ENCODE measurements at places on chromosomes 5 and 9.

DNA sequence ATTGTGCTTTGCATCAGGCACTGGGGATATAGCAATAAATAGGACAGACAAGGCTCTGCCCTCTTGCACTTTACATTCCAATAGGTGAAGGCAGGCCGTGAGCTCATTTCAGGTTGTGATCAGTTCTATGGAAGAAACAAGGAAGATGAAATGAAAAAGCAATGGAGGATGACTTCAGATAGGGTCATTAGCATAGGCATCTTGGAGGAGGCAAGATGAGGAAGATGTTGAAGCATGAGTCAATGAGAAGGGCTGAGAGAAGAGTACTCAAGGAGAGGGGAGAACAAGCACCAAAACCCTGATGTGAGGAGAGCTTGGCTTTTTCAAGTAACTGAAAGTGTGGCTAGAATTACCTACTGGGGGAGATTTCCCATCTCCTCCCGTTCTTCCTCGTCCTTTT lies 5.0 kb upstream of the SPARC start:
- DNase-seq, result no peak
- no peak overlapping the region for H3K4me3 ChIP-seq
- no peaks in the 10 kb centered on the region for H3K36me3 ChIP-seq

- H3K27ac ChIP-seq, result no peak overlapping the region
- H3K4me1 ChIP-seq, result no peaks in the 10 kb centered on the region
- no peak overlapping the region for H3K4me3 ChIP-seq
- no peaks in the 10 kb centered on the region for H3K27me3 ChIP-seq
- no peak for DNase-seq
These were observed 143.9 kb upstream of the NR3C1 start for GRCh38 chr5:143547342-143547741.

GRCh38 chr5:135568246-135568645 lies 10.5 kb downstream of the CXCL14 start:
- H3K36me3 ChIP-seq, result no peaks in the 10 kb centered on the region
- H3K27me3 ChIP-seq, result no peaks in the 10 kb centered on the region
- H3K4me1 ChIP-seq, result peaks cover 6% of the 10 kb centered on the region
- H3K27ac ChIP-seq, result no peak overlapping the region
- no peak overlapping the region for H3K4me3 ChIP-seq
- no peak for DNase-seq

DNA sequence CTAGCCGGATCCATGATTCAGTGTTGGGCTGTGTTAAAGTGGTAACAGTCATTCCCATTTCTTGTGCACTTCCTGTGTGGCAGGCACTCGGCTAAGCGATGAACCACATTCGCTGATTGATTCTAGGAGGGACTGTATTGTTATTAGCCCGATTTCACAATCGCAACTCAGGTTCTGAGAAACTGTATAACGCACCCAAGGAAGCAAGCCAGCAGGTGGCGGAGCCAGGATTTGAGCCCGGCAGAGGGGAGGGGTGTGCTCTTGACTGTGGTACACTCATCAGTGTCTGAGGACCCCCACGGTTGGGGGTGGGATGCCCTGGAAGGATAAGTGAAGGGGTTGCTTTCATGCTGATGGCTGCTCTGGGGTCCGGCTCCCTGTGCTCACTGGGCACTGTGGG lies 34.7 kb downstream of the LRSAM1 start:
- no peak for DNase-seq
- no peak overlapping the region for H3K4me3 ChIP-seq
- no peak overlapping the region for H3K27ac ChIP-seq
- no peaks in the 10 kb centered on the region for H3K27me3 ChIP-seq
- peaks cover 9% of the 10 kb centered on the region for H3K36me3 ChIP-seq
- H3K4me1 ChIP-seq, result no peaks in the 10 kb centered on the region

DNA sequence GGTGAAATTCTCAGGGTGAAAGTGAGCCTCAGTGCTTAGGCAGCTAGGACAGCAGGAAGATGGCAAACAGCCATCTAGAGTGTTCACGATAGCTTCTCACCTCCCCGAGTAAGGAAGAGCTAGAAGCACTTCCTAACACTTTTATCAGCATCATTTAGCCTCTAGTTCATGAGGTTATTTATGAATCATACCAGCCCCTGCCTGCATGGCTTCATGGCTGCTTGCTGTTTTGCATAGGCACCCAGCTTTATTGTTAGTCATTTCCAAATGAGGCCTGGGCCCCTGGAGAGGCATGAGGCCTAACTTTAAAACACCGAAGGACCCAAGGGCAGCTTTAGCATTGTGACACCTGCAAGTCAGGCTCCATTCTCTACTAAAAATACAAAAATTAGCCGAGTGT lies 134.9 kb upstream of the PANK3 start:
- peak; percentile 25 for DNase-seq
- no peaks in the 10 kb centered on the region for H3K36me3 ChIP-seq
- H3K4me3 ChIP-seq, result no peak overlapping the region
- no peak overlapping the region for H3K27ac ChIP-seq
- peaks cover 5% of the 10 kb centered on the region for H3K4me1 ChIP-seq
- H3K27me3 ChIP-seq, result no peaks in the 10 kb centered on the region

DNA sequence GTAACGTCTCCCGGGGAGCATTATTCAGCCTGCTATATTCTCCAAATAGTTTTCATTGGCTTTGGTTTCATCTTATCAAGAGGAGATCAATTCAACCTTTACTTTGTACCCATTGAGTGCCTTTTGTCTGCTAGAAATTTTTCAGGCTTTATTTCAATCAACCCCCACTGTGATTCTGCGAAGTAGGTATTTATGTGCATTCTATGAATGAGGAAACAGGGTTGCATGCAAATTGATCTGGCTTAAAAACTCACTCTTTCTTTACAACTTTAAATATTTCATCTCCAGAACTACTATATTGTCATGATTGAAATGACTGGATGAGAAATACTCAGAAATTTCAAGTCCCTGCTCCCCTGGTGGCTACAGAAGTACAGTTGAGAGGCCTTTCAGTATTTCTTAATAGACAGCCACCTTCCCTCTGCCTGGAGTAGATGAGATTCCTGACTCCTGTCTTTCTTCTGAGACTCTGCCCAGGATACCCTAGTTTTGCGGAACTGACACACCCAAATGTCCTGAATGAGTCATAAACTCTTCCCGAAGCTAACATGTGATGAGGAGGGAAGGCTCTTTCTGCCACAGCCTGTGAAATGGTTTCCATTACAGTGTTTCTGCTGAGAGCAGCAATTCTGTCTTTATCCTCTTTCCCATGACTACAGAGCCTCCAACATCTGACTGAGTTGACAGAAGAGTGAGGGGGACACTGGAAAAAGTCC lies 52.6 kb upstream of the TNC start:
- DNase-seq, result no peak
- no peaks in the 10 kb centered on the region for H3K27me3 ChIP-seq
- H3K36me3 ChIP-seq, result no peaks in the 10 kb centered on the region
- no peak overlapping the region for H3K27ac ChIP-seq
- no peak overlapping the region for H3K4me3 ChIP-seq

DNA sequence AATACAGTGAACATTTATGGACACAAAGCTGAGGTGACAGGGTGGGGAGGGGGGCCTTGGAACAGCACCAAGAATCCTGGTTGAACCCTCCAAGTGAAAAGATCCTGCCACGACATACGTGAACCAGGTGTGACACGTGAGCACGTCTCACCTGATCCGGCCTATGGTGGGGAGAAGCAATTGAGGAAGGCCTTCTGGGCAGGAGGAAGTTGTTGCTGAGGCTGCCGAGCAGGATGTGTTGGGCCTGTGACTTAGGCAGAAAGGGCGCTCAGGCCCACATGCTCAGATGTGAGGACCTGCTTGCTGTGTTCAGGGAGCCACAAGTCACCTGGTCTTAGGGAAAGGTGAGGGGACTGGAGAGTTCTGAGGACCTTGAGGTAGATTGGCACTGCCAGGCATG lies 2.5 kb upstream of the MAPK9 start:
- H3K4me3 ChIP-seq, result no peak overlapping the region
- no peak overlapping the region for H3K27ac ChIP-seq
- no peaks in the 10 kb centered on the region for H3K27me3 ChIP-seq
- H3K4me1 ChIP-seq, result peaks cover 10% of the 10 kb centered on the region
- H3K36me3 ChIP-seq, result no peaks in the 10 kb centered on the region
- no peak for DNase-seq

DNA sequence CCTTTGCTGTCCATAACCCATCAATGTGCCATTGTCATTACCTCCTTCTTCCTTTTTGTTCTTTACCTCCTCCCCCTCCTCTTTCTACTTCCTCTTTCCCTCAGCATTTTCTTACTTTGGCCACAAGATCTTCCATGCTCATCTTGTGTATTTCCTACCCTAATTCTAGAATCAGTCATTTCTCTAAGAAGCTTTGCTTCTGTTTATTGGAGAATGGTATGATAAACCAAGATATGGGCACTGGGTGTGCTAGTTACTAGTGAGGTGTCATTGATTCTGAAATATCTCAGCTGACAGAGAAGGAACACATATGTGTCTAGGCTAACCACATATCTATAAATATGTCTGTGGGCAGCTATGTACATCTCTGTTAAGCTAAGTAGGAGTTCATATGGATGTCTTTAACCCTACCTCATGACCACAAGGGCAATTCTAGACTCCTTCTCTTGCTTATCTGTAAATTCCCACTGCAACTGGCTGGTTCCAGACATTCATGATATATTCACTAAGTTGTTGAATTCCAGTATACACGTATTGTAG lies 2051.3 kb upstream of the CDH9 start:
- no peak overlapping the region for H3K4me3 ChIP-seq
- no peak for DNase-seq
- no peaks in the 10 kb centered on the region for H3K27me3 ChIP-seq

GRCh38 chr5:157731272-157732129 lies at the start of gene THG1L:
THG1L (plus strand) TSS chr5:157731420; CDS start chr5:157731441, 21 bp downstream.
- no peaks in the 10 kb centered on the region for H3K4me1 ChIP-seq
- peak within 1 kb of the TSS; percentile 85 for H3K27ac ChIP-seq
- no peaks in the 10 kb centered on the region for H3K27me3 ChIP-seq
- peak within 1 kb of the TSS; percentile 58 for H3K4me3 ChIP-seq
- no peaks in the 10 kb centered on the region for H3K36me3 ChIP-seq
- peak; percentile 98 for DNase-seq

DNA sequence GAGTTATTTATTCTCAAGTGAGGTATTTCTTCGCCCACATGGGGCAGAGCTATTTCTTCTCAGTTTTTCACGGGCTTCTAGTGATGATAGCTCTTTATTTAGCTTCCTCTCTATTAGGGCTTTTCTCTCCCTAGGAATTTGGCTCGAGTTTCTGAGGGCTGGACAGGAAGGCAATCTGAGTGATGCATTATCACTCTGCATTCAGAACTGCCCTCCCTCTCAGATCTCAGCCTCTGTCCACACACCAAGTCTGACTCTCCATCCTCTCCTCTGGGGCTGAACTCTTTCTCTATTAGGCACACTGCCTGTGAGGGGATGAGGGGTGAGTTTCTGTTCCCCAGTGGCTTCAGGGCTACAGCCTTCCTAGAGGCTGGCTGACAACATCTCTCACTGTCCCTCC lies 14.9 kb upstream of the SCAMP1 start:
- H3K27ac ChIP-seq, result peak overlapping the region; percentile 80
- H3K27me3 ChIP-seq, result no peaks in the 10 kb centered on the region
- H3K4me3 ChIP-seq, result no peak overlapping the region
